ENCODE measurements at places on chromosomes 7 and 10. TPM values are rescaled to one million over a fixed set of nuclear protein-coding genes. Genes with fewer than 3 reads are reported as not detected.

DNA sequence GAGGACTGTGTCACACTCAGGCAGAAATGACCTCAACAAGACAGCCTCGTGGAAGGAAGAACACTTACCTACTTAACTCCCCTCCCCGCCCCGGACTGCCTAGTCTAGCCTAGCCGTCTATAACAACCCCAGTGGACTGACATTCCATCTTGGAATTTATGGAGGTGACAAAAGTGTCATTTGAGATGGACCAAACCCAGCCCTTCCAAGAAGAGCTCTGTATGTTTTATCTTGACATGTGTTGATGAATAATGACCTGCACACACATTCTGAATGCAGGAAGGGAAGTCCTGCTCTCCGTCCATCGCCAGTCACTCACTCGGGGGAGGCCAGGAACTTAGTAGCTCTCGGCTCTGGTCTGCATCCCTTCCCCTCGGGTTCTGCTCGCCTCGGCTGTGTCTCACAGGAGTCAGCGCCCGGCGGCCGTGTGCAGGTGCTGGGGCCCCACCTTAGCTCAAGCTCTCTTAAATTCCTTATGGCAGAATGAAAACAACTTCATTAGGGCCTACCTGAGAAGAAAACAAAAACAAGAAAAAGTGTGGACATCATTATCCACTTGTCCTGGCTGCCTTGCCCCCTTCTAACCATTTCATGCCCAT lies 140.9 kb upstream of the NPS start:
- peak; percentile 14 for DNase-seq

DNA sequence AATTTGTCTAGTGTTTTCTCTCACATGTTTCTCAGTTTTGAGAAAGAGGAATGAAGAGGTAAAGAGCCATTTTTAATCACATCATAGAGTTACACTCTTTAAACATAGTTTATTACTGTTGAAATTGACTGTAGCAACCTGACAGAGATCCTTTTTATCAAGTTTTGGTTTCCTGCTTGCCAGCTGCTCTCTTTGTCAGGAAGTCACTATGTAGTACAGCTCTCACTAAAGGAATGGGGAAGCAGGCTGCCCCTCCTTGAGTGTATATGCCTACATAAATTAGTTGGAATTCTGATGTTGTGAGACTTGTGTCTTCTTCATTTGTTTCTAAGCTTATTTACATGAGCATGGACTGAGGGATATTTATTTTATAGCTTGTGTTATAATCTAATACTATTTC lies 1274.0 kb upstream of the CELF2 start:
- no peak for DNase-seq

- peak; percentile 79 for DNase-seq
These were observed 89.4 kb downstream of the INPP5A start for GRCh38 chr10:132626761-132627665.

- no peak for DNase-seq
These were observed 148.2 kb upstream of the SLC26A5 start for GRCh38 chr7:103594186-103594585.

- no peak for DNase-seq
These were observed 97.3 kb upstream of the PDLIM1 start for GRCh38 chr10:95388109-95388471.

GRCh38 chr10:127372361-127372760 lies 176.0 kb upstream of the INSYN2A start:
- no peak for DNase-seq

- no peak for DNase-seq
These were observed 381.6 kb downstream of the PARD3 start for GRCh38 chr10:34433241-34434076.

GRCh38 chr7:16786257-16786656 lies 18.5 kb downstream of the AGR2 start:
- DNase-seq, result no peak

- DNase-seq, result no peak
These were observed 329 bp downstream of the NOLC1 start for GRCh38 chr10:102152545-102152890.

DNA sequence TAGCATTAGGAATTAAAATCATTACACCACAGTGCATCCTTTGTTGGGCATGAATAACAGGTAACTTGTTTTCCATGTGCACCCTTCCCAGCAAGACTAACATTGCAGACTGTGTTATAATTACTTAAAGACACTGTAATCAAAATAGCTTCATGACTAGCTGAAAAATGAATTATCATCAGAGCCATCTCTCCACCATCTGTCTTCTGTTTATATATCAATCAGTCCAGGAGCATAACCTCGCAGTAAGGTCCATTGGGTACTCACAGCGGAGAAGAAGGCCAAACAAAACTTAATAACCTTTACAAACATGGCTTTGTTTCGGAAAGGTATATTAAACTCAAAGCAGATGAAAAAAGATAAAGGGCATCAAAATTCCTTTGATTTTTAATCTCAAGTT lies 90.6 kb downstream of the ODAD2 start:
- DNase-seq, result no peak

DNA sequence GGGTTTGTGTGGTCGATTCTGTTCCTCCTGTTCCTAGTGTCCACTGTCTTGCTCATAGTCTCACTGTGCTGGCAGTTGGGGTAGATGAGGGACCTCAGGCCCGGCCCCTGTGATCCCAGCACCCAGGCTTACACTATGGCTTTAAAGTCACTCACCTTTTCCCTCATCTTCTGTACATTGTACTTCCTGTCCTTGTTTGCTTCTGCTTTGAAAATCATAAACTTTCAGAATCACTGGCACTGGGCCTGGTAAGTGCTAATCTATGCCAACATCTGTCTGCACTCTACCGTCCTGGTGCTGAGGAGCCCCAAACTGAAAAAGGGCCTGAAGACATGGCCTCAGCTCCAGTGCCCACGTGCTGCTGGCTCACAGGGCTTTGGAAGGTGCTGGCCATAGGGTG lies 5.7 kb upstream of the TAS2R60 start:
- no peak for DNase-seq

DNA sequence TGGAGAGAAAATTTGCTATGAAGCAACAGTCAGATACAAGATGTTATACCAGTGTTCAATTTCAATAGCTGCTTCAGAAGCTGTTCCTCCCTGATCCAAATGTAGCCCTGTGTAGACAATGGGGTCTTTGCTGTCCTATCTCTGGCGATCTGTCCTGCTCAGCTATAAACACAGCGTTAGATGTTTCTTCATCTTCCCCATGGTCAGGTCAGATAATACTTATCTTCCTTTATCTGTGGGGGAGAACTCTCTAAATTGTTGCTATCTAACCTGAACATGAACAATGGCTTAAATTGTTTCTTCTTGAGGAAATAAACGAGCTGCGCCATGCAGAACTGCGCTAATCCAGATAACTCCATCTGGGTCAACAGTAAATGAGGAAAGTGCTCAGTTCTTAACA lies 15.6 kb upstream of the KIAA1217 start:
- no peak for DNase-seq

DNA sequence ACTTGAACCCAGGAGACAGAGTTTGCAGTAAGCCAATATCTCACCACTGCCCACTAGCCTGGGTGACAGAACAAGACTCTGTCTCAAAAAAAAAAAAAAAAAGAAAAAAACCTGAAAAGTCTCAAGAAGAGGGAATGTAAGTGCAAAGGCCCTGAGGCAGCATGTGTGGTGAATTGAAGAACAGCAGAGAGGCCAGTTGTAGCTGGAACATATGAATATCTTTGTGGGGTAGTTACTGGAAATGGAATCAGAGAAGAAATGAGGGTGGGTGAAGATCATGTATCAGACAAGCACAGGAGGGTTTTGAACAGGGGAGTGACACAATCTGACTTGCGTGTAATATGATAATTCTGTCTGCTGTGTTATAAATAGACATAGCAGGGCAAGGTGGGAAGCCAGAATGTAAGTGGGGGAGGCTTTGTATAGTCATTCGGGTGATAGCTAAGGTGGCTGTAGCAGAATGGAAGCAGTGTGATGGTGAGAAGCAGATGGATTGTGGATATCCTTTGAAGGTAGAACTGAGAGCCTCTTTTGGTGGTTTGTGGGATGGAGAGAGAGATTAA lies 45.3 kb upstream of the ITGA8 start:
- DNase-seq, result no peak

DNA sequence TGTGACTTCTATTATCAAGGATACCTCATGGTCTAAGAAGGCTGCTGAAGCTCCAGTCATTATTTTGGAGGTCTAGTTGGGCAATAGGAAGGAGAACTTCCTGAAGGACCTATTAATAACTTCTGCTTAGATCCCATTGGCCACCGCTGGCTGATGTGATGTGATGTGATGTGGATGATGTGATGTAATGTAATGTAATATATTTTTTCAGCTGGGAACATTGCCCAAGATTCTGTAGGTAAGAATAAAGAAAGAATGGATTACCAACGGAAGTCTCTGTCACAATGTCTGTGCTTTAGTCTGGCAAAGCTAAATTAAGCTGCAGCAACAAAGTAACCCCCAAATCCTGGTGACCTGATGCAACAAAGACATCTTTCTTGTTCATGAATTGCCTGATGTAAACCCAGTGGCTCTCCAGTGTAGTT lies 233.7 kb downstream of the PTEN start:
- DNase-seq, result no peak

DNA sequence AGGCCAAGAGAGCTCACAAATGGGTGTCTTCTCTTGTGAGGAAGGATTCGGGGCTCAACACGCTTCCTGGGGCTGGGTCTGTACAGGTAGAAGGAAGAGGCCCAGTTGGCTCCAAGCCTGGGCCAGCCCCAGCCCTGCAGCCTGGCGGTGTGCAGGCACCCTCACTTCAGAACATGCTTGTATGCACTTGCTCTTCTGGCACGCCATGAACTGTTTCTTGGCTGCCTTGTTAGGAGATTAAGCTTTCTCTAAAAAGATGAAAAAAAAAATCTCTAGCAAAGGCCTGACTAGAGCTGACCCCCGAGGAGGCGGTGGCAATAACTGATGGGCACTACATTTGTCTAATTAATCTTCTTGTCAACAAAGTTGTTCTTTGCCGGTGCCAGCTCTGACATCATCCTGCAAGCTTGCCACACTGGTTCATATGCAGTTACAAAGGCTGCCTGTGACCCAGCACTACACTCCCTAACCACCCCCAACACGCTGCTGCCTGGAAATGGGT lies 94.7 kb downstream of the WDR11 start:
- no peak for DNase-seq

DNA sequence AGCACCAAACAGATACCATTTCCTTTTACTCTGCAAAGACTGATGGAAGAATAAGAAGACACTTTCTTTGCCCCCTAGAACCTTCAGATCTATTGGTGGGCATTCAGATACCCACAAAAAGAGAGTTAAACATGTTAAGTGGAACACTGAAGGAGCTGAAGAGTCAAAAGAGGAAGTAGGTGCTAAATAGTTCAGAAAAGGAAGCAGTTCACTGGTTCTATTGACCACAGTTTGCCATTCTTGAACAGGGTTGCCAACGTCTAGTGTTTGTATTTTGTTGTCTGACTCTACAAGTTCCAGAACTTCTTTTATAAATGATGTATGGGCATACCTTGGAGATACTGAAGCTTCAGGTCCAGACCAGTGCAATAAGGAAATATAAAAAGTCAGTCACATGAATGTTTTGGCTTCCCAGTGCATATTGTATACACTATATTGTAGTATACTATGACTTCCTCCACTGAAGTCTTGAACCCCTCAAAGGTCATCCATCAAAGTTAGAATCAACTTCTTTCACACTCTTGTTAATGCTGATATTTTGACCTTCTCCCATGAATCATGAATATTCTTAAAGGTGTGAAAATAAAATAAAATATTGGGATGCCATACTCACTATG lies 47.5 kb upstream of the AGR3 start:
- DNase-seq, result no peak

GRCh38 chr7:90180649-90181048 lies 26.4 kb downstream of the STEAP1 start:
- no peak for DNase-seq

DNA sequence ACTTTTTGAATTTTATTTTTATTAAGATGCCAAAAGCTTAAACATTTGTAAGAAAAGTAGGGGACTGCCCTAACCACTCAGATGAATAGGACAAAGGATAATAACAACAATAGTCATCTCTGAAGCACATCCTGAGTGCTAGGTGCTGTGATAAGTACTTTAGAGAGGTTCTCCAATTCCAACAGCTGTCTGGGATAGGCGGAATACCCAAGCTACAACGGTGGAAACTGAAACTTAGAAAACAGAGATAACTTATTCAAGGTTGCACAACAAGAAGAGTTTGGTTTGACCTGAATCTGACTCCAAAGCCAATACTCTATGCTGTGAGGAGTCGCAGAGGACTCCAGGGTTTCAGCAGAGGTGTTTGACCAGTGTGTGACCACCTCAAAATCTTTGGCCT lies 2.0 kb downstream of the RTKN2 start:
- DNase-seq, result no peak

The TWIST1 gene
- total RNA-seq, result 2.0 TPM

The ARMC3 gene
- not detected for total RNA-seq

The LBX1 gene
- total RNA-seq, result not detected

The GLI3 gene
- 24.8 TPM for total RNA-seq

The CAMK2B gene
- total RNA-seq, result 3.5 TPM
